Activated T-helper 2 cell treated with anti-CD3 and anti-CD28 coated beads, Interferon-gamma antibody, Interleukin-2, Interleukin-4, amounts not matched to agents 10 μg/mL and 5 μg/mL and 100 μg/mL, durations not matched to agents 14 hours and 24 hours and 36 hours (primary cell): ENCODE measurements at places on chromosomes 5 and 9. TPM values are rescaled to one million over a fixed set of nuclear protein-coding genes. Genes with fewer than 3 reads are reported as not detected.

The PCSK1 gene
- total RNA-seq = not detected in 2 replicates

GRCh38 chr5:102832445-102832844, 77.3 kb downstream of the PAM start:
- H3K27ac ChIP-seq = no peak overlapping the region
- no peak overlapping the region for H3K4me3 ChIP-seq
- no peaks in the 10 kb centered on the region for H3K27me3 ChIP-seq
- no peak for DNase-seq

The PCDHA8 gene
- not detected in 2 replicates for total RNA-seq

DNA sequence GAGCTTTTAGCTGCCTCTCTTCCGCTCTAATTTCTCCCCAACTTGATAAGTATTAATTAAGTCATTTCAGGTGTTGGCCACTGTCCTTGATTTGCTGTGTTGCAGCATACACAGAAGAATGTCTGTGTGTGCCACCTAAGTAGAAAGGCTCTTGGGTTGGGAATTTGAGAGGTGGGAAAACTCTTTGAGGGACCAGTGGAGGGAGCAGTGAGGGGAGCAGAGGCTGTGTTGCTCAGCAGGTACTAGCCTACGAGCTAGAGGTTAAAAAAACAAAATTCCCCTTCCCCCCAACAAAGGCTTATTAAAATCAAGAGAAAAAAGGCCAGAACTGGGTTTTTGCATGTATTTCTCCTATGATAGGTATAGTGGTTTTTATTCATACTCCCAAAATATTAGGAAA, 20.9 kb downstream of the RPS23 start:
- H3K27me3 ChIP-seq = no peaks in the 10 kb centered on the region
- no peaks in the 10 kb centered on the region for H3K4me1 ChIP-seq
- DNase-seq = no peak

The SV2C gene
- 0.05 and 0.32 TPM in 2 replicates for total RNA-seq

The MOB3B gene
- 0.94 and 1.3 TPM in 2 replicates for total RNA-seq

GRCh38 chr5:78335976-78336375, 24.4 kb upstream of the SCAMP1 start:
- peaks cover 4% of the 10 kb centered on the region for H3K36me3 ChIP-seq
- peaks cover 21% of the 10 kb centered on the region for H3K27me3 ChIP-seq
- H3K4me1 ChIP-seq = no peaks in the 10 kb centered on the region
- H3K4me3 ChIP-seq = no peak overlapping the region

DNA sequence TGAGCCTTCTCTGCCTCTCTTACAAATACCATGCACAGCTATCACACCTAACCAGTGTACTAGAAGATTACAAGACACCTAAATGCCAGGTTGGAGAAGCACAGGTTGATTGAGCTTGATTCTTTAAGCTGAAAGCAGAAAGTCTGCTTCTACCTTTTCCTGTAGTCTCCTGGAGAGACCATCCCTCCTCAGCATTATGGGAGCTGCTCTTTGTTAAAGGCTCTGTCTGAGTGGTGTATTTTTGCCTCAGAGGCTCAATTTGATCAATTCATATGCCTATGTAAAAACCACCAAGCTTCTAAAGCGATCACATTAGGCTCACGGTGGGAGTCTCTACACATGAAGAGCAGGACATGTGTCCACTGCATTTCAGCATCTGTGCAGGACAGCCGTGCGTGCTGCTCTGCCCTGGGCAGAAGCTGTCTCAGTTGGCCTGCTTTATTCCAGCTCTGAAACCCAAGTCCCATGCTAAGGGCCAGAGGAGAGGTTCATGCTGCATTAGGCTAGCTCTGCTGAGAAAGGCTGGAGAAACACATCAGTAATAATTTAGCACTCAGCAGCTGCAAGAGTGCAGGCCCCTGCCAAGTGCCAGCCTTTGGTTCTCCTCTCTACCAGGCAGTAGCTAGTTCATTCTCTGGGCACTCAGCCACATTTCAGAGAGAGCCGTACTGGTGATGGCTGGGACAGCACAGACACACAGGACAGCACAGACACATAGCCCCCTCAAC, 41.7 kb downstream of the TMEM167A start:
- no peak overlapping the region for H3K4me3 ChIP-seq
- no peaks in the 10 kb centered on the region for H3K36me3 ChIP-seq
- H3K27me3 ChIP-seq = no peaks in the 10 kb centered on the region

The GPSM1 gene
- total RNA-seq = 24.5 and 25.8 TPM in 2 replicates

- peak overlapping the region; percentile 99 for H3K27ac ChIP-seq
- no peaks in the 10 kb centered on the region for H3K27me3 ChIP-seq
- H3K36me3 ChIP-seq = peaks cover 39% of the 10 kb centered on the region
- H3K4me1 ChIP-seq = peaks cover 68% of the 10 kb centered on the region
- peak overlapping the region; percentile 81 for H3K4me3 ChIP-seq
These were observed 6.3 kb downstream of the MRPL36 start for GRCh38 chr5:1793301-1793740.

DNA sequence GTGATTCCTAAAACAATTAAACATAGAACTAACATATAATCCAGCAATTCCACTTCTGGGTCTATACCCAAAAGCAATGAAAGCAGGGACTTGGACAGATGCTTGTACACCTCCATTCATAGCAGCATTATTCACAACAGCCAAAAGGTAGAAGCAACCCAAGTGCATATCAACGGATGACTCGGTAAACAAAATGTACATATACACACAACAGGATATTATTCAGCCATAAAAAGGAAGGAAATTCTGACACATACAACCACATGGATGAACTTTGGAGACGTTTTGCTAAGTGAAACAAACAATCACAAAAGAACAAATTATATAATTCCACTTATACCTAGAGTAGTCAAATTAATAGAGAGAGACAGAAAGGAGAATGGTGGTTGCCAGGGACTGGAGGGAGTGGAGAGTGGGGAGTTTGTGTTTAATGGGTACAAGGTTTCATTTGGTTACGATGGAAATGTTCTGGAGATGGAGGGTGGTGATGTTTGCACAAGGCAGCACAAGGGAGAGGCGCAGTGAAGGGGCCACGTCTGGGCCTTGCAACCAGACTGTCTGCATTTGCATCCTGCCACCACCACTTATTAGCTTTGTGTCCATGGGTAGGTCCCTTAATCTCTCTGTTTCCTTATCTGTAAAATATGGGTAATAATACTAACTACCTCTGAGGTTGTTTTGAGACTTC, 36.3 kb upstream of the RLN1 start:
- H3K27me3 ChIP-seq = no peaks in the 10 kb centered on the region
- H3K4me3 ChIP-seq = no peak overlapping the region
- H3K4me1 ChIP-seq = peaks cover 17% of the 10 kb centered on the region
- DNase-seq = no peak
- peaks cover 16% of the 10 kb centered on the region for H3K36me3 ChIP-seq

The JAKMIP2 gene
- 4.1 and 4.9 TPM in 2 replicates for total RNA-seq

GRCh38 chr5:80055491-80056170, 20.5 kb downstream of the THBS4 start:
- H3K4me1 ChIP-seq = peaks cover 7% of the 10 kb centered on the region
- H3K4me3 ChIP-seq = no peak overlapping the region
- DNase-seq = no peak
- no peaks in the 10 kb centered on the region for H3K36me3 ChIP-seq
- peaks cover 2% of the 10 kb centered on the region for H3K27me3 ChIP-seq
- H3K27ac ChIP-seq = no peak overlapping the region

The LIX1 gene
- not detected in 2 replicates for total RNA-seq

DNA sequence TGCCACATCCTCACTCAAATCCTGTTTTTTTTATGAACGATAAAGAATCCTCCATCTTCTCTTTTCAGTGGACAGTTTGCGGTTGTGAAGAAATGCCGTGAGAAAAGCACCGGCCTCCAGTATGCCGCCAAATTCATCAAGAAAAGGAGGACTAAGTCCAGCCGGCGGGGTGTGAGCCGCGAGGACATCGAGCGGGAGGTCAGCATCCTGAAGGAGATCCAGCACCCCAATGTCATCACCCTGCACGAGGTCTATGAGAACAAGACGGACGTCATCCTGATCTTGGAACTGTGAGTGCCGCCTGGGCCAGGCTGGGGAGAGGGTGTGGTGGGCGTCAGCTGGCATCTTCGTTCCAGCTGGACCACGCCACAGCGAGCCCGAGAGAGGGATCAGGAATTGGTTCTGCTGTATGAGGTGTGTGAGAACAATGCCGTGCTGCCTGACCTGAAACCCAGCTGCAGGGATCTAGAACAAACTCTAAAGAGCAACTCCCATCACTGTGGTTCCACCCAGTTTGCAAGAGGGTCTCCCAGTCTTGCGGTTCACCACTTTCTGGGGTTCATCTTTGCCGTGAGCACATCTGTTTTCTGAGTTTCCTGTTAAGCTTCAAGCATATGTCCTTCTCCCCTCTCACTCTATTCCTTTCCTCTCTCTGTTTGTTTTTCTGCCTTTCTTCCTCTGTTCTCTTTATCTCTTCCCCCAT, 107.4 kb downstream of the DAPK1 start:
- peaks cover 4% of the 10 kb centered on the region for H3K4me1 ChIP-seq
- no peak for DNase-seq

- no peak overlapping the region for H3K4me3 ChIP-seq
- H3K27me3 ChIP-seq = no peaks in the 10 kb centered on the region
- no peaks in the 10 kb centered on the region for H3K36me3 ChIP-seq
- H3K4me1 ChIP-seq = no peaks in the 10 kb centered on the region
- no peak overlapping the region for H3K27ac ChIP-seq
- DNase-seq = no peak
These were observed 395.1 kb downstream of the CETN3 start for GRCh38 chr5:90014420-90014819.

DNA sequence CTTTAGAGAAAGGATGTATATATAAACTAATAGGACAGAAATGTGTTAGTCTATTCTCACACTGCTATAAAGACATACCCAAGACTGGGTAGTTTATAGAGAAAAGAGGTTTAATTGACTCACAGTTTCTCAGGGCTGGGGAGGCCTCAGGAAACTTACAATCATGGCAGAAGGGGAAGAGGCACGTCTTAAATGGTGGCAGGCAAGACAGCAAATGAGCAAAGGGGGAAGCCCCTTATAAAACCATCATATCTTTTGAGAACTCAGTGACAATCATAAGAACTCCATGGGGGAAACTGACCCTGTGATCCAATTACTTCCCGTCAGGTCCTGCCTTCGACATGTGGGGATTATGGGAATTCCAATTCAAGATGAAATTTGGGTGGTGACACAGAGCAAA, 8.8 kb upstream of the RICTOR start:
- no peak for DNase-seq
- no peaks in the 10 kb centered on the region for H3K36me3 ChIP-seq
- peaks cover 9% of the 10 kb centered on the region for H3K4me1 ChIP-seq
- no peak overlapping the region for H3K27ac ChIP-seq

The NR2F1 gene
- total RNA-seq = not detected in 2 replicates

DNA sequence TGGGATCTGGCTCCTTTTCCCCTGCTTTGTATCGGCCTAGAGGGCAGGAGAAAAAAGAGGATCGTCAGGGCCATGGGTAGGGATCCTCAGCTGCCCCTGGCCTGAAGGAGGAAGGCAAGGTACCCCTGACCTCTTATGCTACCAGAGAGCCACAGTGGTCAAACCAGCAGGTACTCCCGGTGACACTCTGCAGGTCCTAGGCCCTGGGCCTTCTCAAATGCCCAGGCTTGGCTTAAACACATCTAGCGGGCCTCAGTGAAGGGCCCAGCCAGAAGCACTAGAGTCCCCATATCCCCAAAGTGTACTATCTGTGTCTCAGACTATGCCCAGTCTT, 3.5 kb downstream of the IRF1 start:
- DNase-seq = no peak
- H3K36me3 ChIP-seq = peaks cover 74% of the 10 kb centered on the region

The GZMA gene
- 95.1 and 96.9 TPM in 2 replicates for total RNA-seq

DNA sequence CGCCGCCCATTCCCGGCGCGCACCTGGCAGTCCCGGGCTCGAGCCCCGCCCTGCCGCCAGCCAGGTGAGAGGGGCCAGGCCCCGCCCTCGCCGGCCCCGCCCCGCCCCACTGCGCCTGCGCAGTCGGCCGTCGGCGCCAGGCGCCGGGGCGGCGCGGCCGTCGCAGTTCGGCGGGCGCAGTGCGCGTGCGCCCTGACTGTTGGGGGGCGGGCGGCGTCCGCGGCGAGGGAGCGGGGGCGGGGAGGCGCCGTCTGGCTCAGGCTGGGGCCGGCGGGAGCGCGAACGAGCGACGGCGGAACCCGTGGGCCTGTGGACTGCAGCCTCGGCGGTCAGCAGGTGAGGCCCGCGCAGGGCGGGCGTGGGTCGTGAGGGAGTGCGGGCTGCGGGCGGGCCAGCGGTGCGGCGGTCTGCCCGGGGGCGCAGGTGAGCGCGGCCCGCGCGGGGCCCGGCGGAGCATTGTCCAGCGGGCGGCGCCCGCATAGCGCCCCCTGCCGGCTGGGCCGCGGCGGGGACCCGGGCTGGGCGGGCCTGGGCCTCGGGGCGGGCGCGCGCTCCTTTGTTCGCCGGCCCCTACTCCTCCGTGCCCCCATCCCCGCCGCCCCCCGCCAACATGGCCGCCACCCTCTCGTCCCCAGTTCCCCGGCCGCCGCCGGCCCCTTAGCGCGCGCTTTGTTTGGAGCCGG, at the start of gene SPIN1:
SPIN1 (plus strand) TSS at position 242 of the 683 bp plus-strand sequence. CDS start 38,096 bp downstream, outside the sequence.
- peak within 1 kb of the TSS; percentile 94 for H3K27ac ChIP-seq
- peaks cover 24% of the 10 kb centered on the region for H3K36me3 ChIP-seq
- DNase-seq = peak; percentile 80
- H3K4me3 ChIP-seq = peak within 1 kb of the TSS; percentile 93
- H3K4me1 ChIP-seq = peaks cover 33% of the 10 kb centered on the region
- H3K27me3 ChIP-seq = no peaks in the 10 kb centered on the region

The PAEP gene
- total RNA-seq = not detected in 2 replicates

- H3K36me3 ChIP-seq = no peaks in the 10 kb centered on the region
- no peak overlapping the region for H3K4me3 ChIP-seq
- no peak for DNase-seq
- H3K27ac ChIP-seq = no peak overlapping the region
- no peaks in the 10 kb centered on the region for H3K27me3 ChIP-seq
These were observed 160.4 kb downstream of the SPATA31D1 start for GRCh38 chr9:82148901-82149461.

DNA sequence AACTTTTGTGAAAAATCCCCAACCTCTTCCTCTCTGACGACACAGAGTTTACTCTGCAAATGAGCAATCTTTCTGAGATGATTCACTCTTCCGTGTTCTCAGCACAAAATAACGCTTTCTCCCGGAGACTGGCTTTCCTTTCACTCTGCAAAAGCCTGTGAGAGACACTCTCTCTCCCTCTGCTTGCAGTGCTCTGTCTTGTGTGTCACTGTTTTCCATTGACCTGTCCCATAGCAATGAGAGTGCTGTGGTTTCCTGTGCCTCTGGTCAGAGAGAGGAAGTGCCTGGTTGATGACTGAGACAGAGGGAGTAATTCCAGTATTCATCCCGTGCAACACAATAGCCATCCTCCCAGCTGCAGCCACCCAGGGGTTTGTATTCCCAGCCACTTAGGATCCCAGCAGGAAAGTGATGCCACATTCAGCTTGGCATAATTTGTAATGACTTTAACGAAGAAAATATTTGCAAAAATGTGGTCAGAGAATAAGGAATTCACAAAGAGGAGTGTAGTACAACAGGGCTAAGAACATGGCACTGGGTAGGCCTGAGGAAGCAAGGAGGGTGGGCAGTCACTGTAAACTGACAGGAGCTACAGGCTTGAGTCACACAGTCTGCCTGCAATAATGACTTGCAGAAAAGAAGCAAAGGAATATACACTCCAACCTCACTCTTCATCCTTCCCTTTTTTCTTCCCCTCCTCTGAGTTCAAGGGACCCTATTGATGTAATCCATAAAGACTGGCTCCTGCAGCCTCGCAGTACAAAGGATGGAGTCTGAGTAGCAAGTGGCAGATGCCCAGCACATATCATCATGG, 463.5 kb upstream of the RGMB start:
- DNase-seq = peak; percentile 8
- no peaks in the 10 kb centered on the region for H3K36me3 ChIP-seq
- H3K4me3 ChIP-seq = no peak overlapping the region

GRCh38 chr5:34609951-34610441, 46.1 kb upstream of the RAI14 start:
- no peaks in the 10 kb centered on the region for H3K27me3 ChIP-seq
- no peak overlapping the region for H3K27ac ChIP-seq
- no peak overlapping the region for H3K4me3 ChIP-seq
- no peaks in the 10 kb centered on the region for H3K36me3 ChIP-seq
- no peaks in the 10 kb centered on the region for H3K4me1 ChIP-seq
